ENCODE measurements at places on chromosomes 16 and 17. TPM values are rescaled to one million over a fixed set of nuclear protein-coding genes. Genes with fewer than 3 reads are reported as not detected.

GRCh38 chr17:10681866-10682446 is 15.4 kb downstream of the SCO1 start:
- peak overlapping the region; percentile 54 for H3K27ac ChIP-seq
- no peak for DNase-seq
- no peaks in the 10 kb centered on the region for H3K27me3 ChIP-seq
- peaks cover 30% of the 10 kb centered on the region for H3K36me3 ChIP-seq

DNA sequence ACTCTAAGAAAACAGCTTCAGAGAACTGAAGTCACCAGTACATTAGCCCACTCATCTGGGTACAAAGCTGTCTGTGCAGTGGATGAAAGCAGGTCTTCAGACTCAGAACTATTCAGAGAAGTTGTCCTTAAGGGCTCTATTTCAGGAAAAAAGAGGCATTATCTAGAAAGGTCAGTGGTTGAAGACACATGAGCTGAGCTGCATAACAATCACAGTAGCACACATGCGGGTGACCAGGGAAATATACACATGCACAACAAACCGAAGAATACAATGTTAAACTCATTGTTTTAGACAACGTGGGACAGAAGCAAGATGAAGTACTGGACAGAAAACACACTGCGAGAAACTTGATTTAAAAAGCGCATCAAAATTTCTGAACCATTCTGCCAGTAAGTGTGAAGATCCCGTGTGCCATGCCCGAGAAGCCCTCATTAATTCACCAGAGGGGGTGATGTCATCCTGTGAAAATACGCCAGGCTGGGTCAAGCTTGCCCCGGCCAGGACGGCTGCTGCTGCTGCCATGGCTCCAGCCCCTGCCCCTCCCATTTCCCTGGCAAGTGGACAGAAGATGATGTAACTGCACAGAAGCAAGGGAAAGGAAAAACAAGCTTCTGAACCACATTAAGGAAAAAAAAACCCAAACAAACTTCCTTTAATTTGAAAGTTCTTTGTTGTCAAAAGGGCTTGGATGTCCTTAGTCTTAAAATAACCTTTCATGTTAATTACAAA is 10.1 kb downstream of the DYNC1LI2 start:
- peak; percentile 96 for DNase-seq
- H3K4me3 ChIP-seq = no peak overlapping the region
- H3K27ac ChIP-seq = peak overlapping the region; percentile 61
- H3K4me1 ChIP-seq = peaks cover 21% of the 10 kb centered on the region
- no peaks in the 10 kb centered on the region for H3K27me3 ChIP-seq

- H3K4me1 ChIP-seq = peaks cover 9% of the 10 kb centered on the region
- peak overlapping the region; percentile 91 for H3K4me3 ChIP-seq
- DNase-seq = no peak
- no peaks in the 10 kb centered on the region for H3K27me3 ChIP-seq
- H3K36me3 ChIP-seq = no peaks in the 10 kb centered on the region
- peak overlapping the region; percentile 42 for H3K27ac ChIP-seq
These were observed 1.3 kb downstream of the C17orf58 start for GRCh38 chr17:67994817-67995569.

DNA sequence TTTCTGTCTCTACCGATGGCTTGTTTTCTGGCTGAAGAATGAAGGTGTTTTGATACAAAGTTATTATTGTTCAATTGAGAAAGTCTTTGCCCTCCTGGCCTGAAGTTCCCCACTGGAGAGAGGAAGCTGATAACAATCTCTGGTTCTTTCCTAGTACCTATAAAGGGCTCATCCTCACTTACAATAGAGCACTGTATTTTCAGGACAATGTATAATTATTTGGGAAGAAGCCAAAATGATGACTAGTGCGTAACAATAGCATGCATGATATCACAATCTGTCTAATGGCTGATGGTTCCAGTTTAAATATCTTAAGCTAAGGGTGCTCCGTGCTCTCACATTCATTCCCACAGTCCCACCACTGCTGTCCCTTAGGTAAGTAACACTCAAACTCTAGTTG is 230.7 kb downstream of the IRX3 start:
- H3K4me3 ChIP-seq = no peak overlapping the region
- H3K4me1 ChIP-seq = no peaks in the 10 kb centered on the region
- H3K27ac ChIP-seq = no peak overlapping the region
- H3K36me3 ChIP-seq = peaks cover 5% of the 10 kb centered on the region
- no peaks in the 10 kb centered on the region for H3K27me3 ChIP-seq
- no peak for DNase-seq

- H3K4me3 ChIP-seq = peak overlapping the region; percentile 90
- H3K36me3 ChIP-seq = no peaks in the 10 kb centered on the region
- H3K4me1 ChIP-seq = peaks cover 15% of the 10 kb centered on the region
- DNase-seq = no peak
These were observed 608 bp upstream of the COX10 start for GRCh38 chr17:14068542-14069250.

DNA sequence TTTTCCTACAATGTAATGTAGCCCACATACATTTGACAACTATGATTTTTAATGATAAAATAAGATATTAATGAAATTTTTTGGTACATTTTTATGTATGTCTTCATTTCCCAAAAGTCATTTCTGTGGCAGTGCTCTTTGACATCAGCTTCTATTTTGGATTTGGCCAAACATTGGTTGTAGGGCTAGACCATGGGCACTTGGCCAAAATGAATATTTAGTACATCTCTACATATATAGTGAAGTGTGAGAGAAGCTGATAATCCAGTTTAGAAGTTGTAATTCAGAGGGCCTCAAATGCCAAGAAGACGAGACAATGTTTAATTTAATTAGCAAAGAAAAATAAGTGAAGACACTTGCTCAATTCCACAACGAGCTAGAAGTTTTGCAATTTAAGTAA is 724.9 kb upstream of the SOX9 start:
- H3K4me1 ChIP-seq = no peaks in the 10 kb centered on the region
- H3K27me3 ChIP-seq = no peaks in the 10 kb centered on the region
- DNase-seq = no peak
- no peak overlapping the region for H3K4me3 ChIP-seq
- no peaks in the 10 kb centered on the region for H3K36me3 ChIP-seq
- no peak overlapping the region for H3K27ac ChIP-seq

- H3K27ac ChIP-seq = no peak overlapping the region
- H3K27me3 ChIP-seq = no peaks in the 10 kb centered on the region
- no peaks in the 10 kb centered on the region for H3K4me1 ChIP-seq
- DNase-seq = no peak
- no peak overlapping the region for H3K4me3 ChIP-seq
These were observed 243.9 kb downstream of the IRF8 start for GRCh38 chr16:86142801-86143236.

DNA sequence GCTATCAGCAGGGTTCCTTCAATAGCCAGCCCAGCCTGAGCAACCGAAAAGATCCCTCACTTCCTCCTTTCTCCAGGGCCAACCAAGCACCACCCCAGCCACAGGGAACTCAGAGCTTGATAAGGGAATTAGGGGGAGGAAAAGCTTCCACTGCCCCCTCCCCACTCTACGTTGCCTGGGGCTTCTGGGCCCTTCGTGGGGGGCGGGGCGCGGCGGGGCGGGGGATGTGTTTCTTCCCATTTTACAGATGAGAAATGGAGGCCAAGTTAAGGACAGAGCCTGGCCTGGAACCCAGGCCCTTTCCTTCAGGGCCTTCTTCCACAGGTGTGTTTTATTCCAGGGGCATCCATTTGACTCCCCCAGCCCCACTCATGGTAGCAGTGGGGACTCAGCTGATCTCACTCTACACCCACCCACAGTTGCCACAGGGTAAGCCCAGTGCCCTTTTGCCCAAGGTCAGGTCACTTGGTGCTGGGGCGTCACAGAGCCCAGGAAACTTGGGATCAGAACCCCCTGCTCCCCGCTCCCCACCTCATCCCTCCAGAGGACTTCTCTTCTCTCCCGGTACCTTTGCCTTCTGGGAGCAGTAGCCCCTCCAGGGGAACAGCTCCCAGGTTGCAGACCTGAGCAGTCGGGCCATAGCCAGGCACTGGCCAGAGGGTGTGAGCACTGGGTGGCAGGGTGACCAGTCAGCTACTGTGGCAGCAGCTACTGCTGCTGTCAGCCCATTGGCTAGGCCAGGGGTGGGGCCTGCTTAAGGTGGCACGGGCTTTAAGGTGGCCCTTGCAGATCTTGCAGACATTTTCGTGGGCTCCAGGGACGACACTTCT is at the start of gene LDHD:
Gene LDHD, minus strand, starts transcription at position 700 of the 830 bp plus-strand sequence. Its CDS starts 60 bp downstream, at position 640.
- DNase-seq = peak; percentile 95
- H3K27me3 ChIP-seq = no peaks in the 10 kb centered on the region
- H3K36me3 ChIP-seq = peaks cover 3% of the 10 kb centered on the region
- H3K4me1 ChIP-seq = peaks cover 16% of the 10 kb centered on the region

GRCh38 chr16:86288716-86289294 is 221.5 kb upstream of the FOXF1 start:
- H3K36me3 ChIP-seq = no peaks in the 10 kb centered on the region
- no peak for DNase-seq
- no peak overlapping the region for H3K4me3 ChIP-seq
- H3K4me1 ChIP-seq = no peaks in the 10 kb centered on the region
- no peaks in the 10 kb centered on the region for H3K27me3 ChIP-seq
- no peak overlapping the region for H3K27ac ChIP-seq

GRCh38 chr17:15085890-15086677 is 179.0 kb downstream of the PMP22 start:
- H3K4me3 ChIP-seq = no peak overlapping the region
- no peaks in the 10 kb centered on the region for H3K27me3 ChIP-seq
- DNase-seq = no peak
- no peak overlapping the region for H3K27ac ChIP-seq
- no peaks in the 10 kb centered on the region for H3K36me3 ChIP-seq

Gene CEMP1
- not detected for total RNA-seq

Gene NPIPA3
- not detected for total RNA-seq

Gene OR3A3
- total RNA-seq = not detected
